Naive thymus-derived CD4-positive, alpha-beta T cell (primary cell): ENCODE measurements at places on chromosomes 13 and 19. TPM values are rescaled to one million over a fixed set of nuclear protein-coding genes. Genes with fewer than 3 reads are reported as not detected.

DNA sequence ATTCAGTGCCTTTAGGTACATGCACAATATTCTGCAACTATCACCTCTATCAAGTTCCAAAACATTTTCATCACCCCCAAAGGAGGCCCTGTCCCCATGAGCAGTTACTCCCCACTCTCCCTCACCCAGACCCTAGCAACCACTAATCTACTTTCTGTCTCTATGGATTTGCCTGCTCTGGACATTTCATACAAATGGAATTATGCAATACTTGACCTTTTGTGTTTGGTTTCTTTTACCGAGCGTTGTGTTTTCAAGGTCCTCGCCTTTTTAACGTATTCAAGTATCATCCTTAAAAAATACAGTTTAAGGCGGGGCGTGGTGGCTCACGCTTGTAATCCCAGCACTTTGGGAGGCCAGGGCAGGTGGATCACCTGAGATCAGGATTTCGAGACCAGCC is 159.7 kb downstream of the IER2 start:
- DNase-seq, result no peak

- no peak for DNase-seq
Observed at GRCh38 chr13:66345518-66345810, 884.7 kb downstream of the PCDH9 start.

- DNase-seq, result no peak
Observed at GRCh38 chr19:14718522-14719116, 28.8 kb downstream of the ZNF333 start.

DNA sequence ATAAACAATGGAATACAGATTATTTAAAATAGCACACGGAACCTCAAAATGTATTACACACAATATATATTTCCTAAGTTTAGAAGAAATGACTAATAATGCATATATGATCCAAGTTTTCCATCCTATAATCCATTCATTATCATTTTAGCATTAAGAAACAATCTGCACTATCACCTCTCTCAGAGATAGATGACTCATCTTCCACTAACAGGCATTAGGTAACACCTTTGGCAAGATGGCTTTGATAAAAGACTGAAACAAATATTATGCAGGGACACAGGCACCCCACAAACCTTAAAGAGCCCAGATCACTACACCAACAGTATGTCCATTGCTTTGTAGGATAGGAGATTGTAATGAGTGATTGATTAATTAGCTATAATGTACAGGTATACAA is 4.1 kb downstream of the ENOX1 start:
- DNase-seq, result no peak

DNA sequence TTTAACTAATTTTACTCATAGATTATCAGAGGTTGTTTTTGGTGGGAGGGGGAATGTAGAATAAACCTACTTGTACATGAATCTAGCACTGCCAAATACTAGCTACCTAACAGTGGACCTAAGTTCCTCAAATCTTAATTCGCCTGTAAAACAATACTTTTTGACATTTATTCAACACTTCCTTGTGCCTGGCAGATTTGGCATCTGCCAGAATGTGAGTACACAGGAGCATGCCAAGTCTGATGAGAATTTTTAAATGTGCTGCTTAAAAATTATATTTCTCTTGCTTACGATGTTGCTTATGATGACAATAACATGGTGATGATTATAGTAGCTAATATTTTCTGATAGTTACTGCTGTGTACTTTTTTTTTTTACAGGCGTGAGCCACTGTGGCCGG is 240.2 kb upstream of the STARD13 start:
- no peak for DNase-seq

GRCh38 chr13:36341718-36342117 is 4.5 kb downstream of the SPART start:
- DNase-seq, result no peak

Gene ZNF878
- total RNA-seq, result not detected

DNA sequence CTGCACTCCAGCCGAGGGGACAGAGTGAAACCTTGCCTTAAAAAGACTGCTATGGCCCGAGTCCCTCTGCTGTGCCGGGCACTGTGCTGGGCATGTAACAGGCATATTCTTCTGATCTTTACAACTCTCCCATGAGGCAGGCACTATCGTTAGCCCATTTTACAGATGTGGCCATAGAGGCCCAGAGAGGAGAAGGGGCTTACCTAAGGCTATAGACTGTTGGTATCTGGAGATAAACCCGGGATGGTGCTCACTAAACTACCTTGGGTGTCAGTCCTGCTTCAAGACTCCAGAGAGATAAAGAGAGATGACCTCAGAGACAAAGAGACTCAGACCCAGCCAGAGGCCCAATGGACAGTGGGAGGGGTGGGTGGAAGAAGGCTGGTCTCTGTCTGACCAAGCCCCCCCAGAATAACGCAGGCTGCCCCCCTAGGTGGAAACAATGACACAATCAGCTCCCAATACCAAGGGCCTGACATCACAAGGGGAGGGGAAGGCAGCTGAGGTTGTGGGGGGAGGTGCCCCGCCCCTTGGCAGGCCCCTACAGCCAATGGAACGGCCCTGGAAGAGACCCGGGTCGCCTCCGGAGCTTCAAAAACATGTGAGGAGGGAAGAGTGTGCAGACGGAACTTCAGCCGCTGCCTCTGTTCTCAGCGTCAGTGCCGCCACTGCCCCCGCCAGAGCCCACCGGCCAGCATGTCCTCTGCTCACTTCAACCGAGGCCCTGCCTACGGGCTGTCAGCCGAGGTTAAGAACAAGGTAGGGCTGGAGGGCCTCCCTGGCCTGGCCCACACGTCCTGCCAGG is at the start of gene CNN1:
CNN1 (plus strand) TSS at position 620 of the 805 bp plus-strand sequence; CDS start at position 697, 77 bp downstream.
- DNase-seq, result no peak

Gene DAND5
- not detected for total RNA-seq

DNA sequence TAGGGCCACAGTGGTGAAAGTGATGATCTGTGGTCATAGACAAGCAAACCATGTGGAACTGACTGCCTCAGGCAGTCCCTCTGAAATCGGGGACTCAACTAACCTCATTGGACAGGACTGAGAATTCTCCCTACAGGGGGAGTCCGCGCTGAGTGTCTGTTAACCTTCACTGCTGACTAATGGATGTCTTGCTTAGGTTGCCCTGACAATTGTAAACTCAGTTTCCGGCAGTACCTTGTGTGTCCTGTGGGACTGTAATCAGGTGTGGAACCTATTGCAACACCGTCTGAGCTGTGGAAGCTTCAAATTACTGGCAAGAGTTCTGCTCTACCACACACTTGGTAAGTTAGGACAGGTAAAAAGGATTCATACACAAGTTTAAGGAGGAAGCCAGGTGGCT is 21.8 kb downstream of the ZNF77 start:
- DNase-seq, result no peak

DNA sequence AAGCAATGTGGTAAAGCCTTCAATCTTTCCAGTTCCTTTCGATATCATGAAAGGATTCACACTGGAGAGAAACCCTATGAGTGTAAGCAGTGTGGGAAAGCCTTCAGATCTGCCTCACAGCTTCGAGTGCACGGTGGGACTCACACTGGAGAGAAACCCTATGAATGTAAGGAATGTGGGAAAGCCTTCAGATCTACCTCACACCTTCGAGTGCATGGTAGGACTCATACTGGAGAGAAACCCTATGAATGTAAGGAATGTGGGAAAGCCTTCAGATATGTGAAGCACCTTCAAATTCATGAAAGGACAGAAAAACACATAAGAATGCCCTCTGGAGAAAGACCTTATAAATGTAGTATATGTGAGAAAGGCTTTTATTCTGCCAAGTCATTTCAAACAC is 15.6 kb upstream of the ZNF763 start:
- DNase-seq, result no peak

DNA sequence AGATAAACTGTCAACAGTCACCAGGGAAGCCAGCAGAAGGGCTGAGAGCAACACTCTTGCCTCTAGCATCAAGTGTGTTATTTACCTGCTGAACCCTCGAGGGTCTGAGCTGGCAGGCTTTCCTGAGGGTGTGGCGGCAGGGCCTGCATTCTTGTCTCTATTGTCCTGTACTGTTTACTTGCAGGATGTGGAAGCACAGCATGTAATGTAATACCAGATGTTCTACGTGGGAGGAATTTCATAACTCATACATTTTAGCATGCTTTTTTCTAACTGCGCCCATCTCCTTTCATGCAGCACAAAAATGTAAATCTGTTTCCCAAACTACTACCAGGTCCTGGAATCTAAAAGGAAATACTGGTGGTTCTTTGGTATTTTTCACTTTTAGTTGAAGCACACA is 153.1 kb downstream of the RGCC start:
- no peak for DNase-seq

DNA sequence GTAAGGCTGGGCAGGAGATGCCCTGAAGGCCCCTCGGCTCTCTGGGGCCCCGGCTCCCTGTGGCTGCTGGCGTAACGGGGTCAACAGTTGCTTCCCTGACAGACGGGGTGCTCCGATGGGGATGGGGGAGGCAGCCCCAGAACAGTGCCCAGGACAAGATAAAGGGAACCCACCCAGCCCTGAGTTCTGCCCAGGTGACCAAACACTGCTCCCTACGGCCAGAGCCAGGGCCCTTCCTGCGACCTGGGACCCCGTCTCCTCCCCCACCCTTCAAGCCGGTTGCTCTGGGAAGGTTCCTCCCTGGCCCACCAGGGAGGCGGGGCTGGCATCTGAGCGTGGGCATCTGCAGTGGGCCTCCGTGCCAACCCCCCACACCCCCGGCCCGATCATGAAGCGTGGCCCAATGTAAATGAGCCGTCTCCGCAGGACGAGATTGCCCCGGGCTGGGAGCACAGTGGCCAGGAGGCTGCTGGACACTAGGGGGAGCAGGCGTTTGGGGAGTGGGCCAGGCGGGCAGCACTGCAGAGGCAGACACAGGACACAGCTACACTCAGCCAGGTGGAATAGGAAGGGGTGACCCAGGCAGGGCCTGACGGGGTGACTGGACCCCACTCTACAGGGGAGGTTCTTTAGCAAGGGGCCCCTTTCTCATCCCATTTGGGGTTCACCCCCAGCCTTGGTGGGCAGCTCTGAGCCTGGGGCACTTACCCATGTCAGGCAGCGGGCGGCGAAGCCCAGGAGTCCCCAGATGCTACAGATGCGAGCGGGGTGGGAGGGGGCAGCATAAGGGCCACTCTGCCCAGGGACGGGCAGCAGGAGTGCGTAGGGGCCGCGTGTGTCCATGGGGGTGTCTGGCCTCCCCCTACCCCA is 1.2 kb upstream of the NKPD1 start:
- DNase-seq, result no peak

Gene SLC10A2
- total RNA-seq, result not detected in 2 replicates

- no peak for DNase-seq
Observed at GRCh38 chr19:18790566-18791314, at the start of gene COMP. Gene COMP, minus strand, starts transcription at chr19:18791305. Its CDS starts 36 bp downstream, at chr19:18791269.

Gene WBP4
- total RNA-seq, result 8.8 TPM

DNA sequence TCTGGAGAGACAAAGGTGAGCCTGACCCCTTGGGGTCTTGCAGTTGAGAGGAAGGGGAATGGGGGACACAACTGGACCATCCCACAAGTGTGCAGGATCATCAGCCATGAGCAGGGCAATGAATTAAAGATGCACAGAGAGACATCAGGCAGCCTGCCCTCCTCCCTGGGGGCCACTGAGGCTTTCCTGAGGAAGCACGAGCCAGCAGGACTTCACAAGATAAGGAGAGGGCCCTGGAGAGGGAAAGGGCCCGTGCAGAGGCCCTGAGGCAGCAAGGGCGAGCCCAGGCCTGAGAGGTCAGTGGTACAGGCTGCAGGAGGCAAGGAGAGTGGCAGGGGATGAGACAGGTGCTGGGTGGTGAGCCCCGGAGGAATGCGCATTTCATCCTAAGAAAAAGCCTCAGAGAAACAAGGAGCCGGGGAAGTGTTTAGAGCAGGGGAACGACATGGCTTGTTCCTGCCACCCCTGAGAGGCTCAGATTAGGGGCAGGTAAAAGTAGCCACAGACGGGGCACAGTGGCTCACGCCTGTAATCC is 9.0 kb upstream of the PRKD2 start:
- no peak for DNase-seq

Gene PLPP2
- total RNA-seq, result 0.24 TPM

GRCh38 chr13:101492251-101492910 is 39.9 kb downstream of the ITGBL1 start:
- DNase-seq, result no peak

GRCh38 chr13:40192452-40192851 is 474.0 kb downstream of the FOXO1 start:
- DNase-seq, result no peak

GRCh38 chr13:52997951-52998876 is 30.4 kb upstream of the OLFM4 start:
- no peak for DNase-seq

DNA sequence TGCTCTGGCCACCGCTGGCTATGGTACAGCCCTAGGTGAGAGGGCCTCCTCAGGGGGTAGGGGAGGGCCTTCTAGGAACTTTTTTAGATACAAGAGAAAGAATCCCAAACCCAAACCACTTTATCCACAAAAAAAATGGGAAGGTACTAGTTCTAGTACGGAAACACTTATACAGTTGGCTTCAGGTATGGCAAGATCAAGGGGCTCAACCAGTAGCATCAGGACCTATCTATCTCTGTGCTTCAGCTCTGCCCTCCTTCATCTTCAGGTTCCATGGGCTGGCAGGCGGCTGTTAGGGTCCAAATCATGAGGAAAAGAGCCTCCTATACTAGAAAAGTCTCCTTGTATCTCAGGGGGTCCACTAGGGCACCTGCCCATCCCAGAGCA is 1.8 kb downstream of the MRI1 start:
- no peak for DNase-seq

DNA sequence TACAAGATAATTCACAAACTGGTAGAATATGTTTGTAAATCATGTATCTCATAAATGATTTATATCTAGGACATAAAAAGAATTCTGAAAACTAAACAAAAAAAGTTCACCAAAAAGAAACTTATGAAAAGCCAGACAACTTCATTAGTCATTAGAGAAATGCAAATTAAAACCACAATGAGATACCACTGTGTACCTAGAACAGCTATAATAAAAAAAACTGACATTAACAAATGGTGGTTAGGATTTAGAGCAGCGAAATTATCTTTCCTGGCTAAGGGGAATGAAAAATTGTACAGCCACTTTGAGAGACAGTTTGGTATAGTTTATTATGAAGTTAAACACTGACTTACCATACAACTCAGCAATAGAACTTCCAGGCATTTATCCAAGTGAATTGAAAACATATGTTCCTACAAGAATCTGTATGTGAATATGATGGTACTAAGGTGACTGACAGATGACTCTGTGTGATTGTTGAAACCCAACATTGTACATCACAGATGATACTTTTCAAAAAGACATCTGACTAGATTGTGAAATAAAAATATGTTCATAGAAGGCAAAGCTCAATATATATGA is 41.8 kb downstream of the UGGT2 start:
- DNase-seq, result no peak

DNA sequence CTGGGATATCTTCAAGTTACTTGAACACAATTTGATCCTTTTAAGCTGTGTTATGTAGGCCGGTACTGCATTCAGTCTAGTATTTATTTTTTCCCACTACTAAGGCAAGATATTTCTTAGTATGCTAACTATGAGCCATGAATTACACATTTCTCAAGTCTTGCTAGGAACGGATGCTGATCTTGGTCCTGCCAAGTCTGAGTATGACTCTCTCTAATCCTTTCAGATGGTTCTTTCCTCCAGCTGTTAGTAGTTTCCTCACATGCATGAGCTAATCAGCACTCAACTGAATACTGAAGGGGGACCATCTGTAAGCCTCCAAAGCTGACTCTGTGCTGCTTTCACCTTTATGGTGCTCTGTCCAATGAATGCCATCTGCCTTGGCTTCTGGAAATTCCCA is 460.3 kb downstream of the KCTD12 start:
- no peak for DNase-seq
